ENCODE measurements at places on chromosomes 6 and 20.

DNA sequence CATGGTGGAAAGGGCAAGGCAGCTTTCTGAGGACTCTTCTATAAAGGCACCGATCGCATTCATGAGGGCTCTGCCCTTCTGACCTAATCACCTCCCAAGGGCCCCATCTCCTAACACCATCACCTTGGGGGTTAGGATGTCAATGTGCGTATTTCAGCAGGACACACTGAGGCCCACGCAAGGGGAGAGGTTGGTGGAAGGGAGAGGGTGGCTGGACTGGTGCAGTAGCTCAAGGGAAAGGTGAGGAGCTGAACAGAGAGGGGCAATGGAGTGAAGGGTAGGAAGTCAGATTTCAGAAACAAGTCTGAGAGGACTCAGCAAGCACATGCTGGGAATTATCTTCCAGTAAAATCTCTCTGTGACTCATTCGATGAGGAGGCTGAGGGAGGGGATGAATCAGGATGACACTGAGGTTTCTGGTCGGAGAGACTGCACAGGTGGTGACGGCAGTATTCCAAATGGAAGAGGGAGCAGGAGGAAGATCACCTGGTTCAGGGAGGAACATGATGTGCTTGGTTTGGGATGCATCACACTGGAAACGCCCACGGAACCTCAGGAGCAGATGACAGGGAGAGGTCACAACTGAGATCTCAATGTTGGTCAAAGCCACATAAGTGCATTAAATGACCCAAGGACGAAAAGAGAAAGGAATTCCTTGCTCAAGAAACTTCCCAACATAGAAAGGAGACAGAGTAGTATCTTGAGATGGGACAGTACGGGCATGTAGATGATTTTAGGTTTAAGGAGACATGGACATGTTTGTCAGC lies 67.1 kb downstream of the TFAP2A start:
- no peak for DNase-seq

DNA sequence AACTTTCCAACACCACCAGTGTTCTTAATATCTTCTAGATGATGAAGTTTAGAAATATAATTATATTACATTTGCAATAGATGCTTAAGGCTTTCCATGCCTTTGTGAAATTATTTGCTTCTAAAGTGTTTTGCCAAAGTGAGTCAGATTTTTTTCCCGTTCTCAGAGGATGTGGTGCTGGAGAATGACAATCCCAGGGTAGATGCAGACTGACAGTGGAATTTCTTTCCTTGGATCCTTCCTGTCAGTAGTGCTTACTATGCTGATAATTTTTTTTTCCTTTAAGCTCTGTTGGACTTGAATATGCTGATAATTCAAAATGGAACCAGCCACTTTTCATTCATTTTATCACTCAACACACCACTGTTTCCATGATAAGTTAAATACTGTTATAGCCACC lies 59.9 kb upstream of the SOX4 start:
- DNase-seq = no peak

- no peak for DNase-seq
Observed at GRCh38 chr20:23129891-23130621, 43.9 kb upstream of the CD93 start.

- no peak for DNase-seq
Observed at GRCh38 chr6:150908901-150909300, 43.4 kb downstream of the MTHFD1L start.

DNA sequence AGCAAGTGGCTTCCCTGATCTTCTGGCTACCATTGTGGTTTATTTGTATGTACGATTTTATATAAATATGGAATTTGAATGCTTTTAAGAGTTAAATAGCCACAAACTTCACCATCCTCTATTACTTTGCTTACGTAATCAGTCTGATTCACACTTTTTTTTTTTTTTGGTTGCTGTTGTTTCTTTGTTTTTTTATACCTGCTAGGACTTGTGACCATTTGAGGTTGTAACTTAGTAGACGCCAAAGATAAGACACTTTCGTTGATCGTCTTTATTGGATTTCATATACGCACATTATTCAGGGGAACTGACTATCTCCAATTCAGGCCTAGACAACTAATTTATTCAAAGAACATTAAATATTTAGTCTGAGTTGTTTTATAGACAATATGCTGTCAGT lies 559.0 kb downstream of the CBLN4 start:
- DNase-seq = no peak

Data from CD4-positive, alpha-beta T cell treated with Interleukin-10 for 1 hour (primary cell).